ENCODE measurements at places on chromosomes 11 and 22.

GRCh38 chr11:68257477-68258362 lies 14.1 kb downstream of the C11orf24 start:
- DNase-seq = peak; percentile 95

GRCh38 chr22:43153899-43154298 lies 2.5 kb downstream of the TSPO start:
- no peak for DNase-seq

DNA sequence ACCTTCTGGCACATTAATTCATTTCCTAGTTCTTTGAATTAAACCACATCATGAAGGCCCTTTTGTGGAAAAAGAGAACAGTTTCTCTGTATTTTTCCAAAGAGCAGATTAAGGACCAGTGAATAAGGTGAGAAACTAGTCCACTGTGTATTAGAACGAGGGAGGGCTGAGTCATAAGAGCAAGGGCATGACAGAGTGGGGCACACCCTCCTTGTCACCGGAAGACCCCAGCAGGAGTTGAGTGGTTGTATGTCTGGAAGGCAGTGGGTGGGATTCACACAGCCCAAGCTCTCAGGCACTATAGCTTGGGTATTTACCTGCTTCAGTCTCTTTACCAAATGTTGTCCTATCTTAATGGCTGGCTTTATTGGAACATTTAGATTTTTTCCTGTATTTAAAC lies 86.8 kb downstream of the BMAL1 start:
- DNase-seq = no peak

- no peak for DNase-seq
Measured at GRCh38 chr11:20489948-20490347, 102.4 kb downstream of the PRMT3 start.

GRCh38 chr11:121336279-121336937 lies 43.8 kb downstream of the SC5D start:
- no peak for DNase-seq

DNA sequence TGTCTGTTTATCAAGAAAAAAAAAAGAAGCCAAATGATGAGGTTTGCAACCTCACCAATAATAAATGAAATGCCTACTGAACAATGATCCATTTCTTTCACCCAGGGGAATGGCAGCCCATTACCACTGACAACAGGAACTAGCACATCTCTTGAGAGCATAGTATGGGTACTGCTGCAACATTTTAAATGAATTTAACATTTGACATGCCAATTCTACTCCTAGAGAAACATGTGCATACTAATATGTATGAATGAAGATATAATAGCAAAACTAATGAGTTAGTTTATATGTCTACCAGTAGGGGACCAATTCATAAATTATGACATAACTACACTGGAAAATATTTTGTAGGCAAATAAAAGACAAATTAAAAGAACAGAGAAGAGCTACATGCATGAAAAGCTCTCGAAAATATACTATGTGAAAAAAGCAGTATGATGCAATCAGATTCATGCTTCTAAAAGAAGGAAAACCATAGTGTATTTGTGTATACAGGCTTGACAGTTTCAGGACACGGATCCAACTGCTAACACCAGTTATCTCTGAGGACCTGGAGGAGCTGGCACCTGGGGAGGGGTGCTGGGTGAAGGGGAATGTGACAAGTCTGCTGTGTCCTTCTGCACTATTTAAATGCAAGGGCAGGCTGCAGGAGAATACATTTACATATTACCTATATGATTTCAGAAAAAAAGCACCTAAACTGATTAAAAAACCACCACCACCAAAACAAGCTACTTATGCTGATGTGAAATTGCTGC lies 6.9 kb downstream of the SMCO4 start:
- no peak for DNase-seq

GRCh38 chr11:46277622-46278386 lies at the start of gene CREB3L1:
Gene CREB3L1, plus strand, starts transcription at chr11:46277662. Its CDS starts 450 bp downstream, at chr11:46278112.
- DNase-seq = no peak

GRCh38 chr11:33383075-33383919 lies 126.1 kb downstream of the HIPK3 start:
- no peak for DNase-seq

DNA sequence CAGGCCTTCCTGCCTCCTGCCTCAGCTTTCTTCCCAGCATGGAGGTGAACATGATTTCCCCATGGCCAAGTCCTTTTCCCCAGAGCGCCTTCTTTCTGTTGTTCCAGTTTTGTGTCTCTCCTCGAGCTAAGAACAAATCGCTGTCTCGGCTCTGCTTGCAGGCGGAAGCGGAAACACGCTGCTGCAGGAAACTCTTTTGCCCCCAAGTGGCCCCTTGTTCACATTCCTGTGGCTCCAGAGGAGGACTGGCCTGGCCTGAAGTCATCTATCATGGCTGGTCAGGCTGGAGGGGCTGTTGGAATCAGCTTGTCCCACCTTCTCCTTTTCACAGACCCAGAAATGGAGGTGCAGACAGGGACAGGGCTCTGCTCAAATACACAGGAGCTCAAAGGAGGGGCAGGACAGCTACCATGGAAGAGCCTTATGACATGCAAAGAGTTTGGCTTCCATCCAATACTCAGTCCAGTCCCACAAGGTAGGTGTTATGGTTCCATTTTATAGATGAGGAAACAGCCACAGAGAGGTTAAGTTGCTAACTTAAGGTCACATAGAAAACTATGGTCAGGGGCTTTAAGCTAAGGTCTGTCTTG lies 182.2 kb upstream of the SYT13 start:
- no peak for DNase-seq

DNA sequence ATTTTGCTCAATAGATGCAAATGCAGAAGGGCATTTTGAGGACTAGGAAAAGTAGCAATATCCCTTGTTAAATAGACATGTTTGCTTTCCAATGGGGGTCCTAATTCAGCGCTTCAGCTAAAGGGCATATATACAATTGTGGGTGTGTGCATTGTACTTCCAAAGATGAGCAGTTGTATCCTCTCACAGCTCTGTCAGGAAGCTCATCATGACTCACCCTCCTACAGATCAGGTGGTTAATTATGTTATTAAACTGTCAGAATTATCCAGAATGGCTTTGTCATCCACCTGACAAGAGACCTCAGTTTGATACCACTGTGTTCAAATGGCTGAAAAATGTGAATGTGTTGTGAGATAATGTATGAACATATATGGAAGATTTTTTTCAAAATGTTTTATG lies 252.2 kb upstream of the MTNR1B start:
- no peak for DNase-seq

DNA sequence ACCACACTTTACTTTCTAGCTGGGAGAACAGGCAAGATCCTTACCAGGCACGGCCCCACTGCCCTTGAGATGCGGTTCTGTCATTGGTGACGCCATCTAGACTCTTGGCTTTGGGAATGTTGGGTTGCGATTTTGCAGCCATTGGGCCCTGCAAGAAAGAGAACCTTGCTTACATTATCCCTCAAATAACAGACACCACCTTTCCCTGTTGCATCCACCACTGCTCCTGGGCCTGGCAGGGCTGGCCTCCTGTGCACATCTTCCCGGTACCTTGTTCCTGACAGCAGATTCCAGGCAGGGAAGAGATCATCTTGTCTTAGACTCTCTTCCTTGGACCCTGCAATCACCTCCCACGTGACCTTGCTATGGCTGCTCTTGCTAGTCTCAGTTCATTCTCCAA lies 3.4 kb downstream of the DHCR7 start:
- no peak for DNase-seq

- DNase-seq = peak; percentile 98
Measured at GRCh38 chr11:119057000-119057769, at the start of gene HYOU1. Gene HYOU1, minus strand, starts transcription at chr11:119057205. Its CDS starts 1,045 bp downstream, at chr11:119056160.

DNA sequence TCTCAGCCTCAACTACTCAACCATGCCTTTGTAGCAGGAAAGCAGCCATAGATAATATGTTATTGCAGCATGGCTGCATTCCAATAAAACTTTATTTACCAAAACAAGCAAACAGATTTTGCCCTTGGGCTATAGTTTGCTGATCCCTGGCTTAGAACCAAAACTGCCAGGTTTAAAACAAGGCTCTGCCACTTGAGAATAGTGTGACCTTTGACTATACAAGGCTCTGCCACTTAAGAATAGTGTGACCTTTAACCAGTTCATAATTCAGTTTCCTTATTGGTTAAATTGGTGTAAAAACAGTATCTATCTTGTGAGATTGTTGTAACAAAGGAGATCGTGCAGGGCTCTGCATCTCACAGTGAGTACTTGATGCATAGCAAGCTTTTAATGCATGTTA lies 217.3 kb upstream of the MTNR1B start:
- DNase-seq = no peak

- no peak for DNase-seq
Measured at GRCh38 chr11:528166-528814, 7.1 kb downstream of the HRAS start.

DNA sequence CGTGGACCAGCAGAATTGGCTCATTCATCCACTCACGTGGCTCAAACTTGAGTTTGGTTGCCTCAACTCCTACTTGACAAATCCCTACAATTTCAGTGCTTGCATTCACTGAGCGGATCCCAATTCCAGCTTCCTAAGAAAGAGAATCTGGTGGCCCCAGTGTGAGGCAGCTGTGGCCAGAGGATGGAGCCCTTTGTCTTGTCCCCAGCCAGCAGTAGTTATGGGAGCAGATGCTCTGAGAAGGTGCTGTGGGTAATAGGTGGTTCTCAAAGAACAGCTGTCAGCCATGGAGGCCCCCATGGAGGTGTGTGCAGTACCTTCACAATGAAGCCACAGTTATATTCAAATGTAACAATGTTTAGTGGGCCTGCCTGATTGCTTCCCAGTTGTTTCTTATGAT lies 39.3 kb downstream of the KREMEN1 start:
- DNase-seq = no peak

DNA sequence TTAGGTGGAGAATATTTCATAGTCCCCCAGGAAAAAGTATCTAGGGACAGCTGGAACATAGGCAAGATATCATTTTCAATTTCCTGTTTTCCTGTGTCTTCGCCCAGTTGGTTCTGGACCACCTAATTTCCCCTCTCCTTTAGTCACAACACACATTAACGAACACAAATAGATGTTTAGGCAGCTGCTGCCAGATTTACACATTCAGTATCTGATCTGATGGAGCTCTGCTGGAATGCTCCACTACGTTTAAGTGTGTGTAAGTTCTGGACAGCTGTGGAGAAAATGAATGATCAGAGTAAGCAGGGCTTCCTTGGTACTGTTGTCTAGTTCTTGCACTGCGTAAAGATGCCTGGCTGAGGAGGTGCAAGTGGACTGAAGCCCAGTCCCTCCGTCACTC lies 36.1 kb upstream of the CLPB start:
- no peak for DNase-seq

GRCh38 chr11:110168033-110168803 lies 75.0 kb downstream of the ZC3H12C start:
- DNase-seq = no peak
